ENCODE measurements at places on chromosomes 7 and 10.

GRCh38 chr10:93420944-93421825, 60.9 kb downstream of the MYOF start:
- DNase-seq = no peak
- no peak overlapping the region for H3K4me3 ChIP-seq
- no peak overlapping the region for H3K27ac ChIP-seq
- no peaks in the 10 kb centered on the region for H3K4me1 ChIP-seq
- no peaks in the 10 kb centered on the region for H3K27me3 ChIP-seq

GRCh38 chr10:91271886-91272285, 51.4 kb downstream of the PCGF5 start:
- DNase-seq = no peak
- no peak overlapping the region for H3K27ac ChIP-seq
- H3K36me3 ChIP-seq = peaks cover 21% of the 10 kb centered on the region
- H3K27me3 ChIP-seq = no peaks in the 10 kb centered on the region
- H3K4me3 ChIP-seq = no peak overlapping the region
- no peaks in the 10 kb centered on the region for H3K4me1 ChIP-seq

DNA sequence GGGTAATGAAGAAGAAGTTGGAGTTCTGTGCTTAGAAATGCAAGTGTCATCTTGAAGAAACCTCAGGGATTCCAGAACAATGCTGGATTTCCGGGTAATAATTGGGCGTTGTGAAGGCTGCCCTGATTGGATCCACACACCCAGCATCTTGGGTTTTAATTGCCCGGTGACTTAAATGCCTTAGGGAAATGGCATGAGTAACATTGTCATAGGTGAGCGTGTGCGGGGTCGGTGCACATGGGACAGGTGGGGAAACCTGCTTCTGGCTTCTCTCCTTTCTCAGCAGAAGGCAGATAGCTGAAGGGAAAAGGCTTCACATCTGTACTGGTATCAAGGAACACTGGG, 15.2 kb upstream of the CAMK1D start:
- no peak for DNase-seq
- peaks cover 15% of the 10 kb centered on the region for H3K27me3 ChIP-seq
- H3K36me3 ChIP-seq = no peaks in the 10 kb centered on the region
- peaks cover 11% of the 10 kb centered on the region for H3K4me1 ChIP-seq

DNA sequence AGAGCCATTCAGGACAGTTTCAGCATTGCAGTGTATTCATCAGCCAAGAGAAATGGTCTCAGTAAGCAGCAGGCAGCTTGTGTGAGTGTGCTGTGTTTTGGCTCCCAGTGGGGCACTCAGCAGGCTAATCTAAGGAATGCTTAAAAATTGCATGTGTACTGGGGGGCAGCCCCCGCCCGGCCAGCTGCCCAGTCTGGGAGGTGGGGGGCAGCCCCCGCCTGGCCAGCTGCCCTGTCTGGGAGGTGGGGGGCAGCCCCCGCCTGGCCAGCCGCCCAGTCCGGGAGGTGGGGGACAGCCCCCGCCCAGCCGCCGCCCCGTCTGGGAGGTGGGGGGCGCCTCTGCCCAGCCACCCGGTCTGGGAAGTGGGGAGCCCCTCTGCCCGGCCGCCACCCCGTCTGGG, 116.2 kb downstream of the GRID1 start:
- H3K4me1 ChIP-seq = no peaks in the 10 kb centered on the region
- no peaks in the 10 kb centered on the region for H3K27me3 ChIP-seq
- no peaks in the 10 kb centered on the region for H3K36me3 ChIP-seq
- no peak overlapping the region for H3K27ac ChIP-seq
- DNase-seq = no peak

- H3K4me1 ChIP-seq = peaks cover 11% of the 10 kb centered on the region
- H3K36me3 ChIP-seq = no peaks in the 10 kb centered on the region
- peaks cover 61% of the 10 kb centered on the region for H3K27me3 ChIP-seq
- DNase-seq = no peak
These were observed 1.2 kb downstream of the PROSER2 start for GRCh38 chr10:11824376-11824775.

GRCh38 chr10:30186371-30186875, 127.0 kb upstream of the JCAD start:
- no peak overlapping the region for H3K4me3 ChIP-seq
- no peak for DNase-seq
- H3K27ac ChIP-seq = no peak overlapping the region
- peaks cover 19% of the 10 kb centered on the region for H3K27me3 ChIP-seq
- H3K36me3 ChIP-seq = no peaks in the 10 kb centered on the region

- peaks cover 61% of the 10 kb centered on the region for H3K4me1 ChIP-seq
- H3K36me3 ChIP-seq = peaks cover 36% of the 10 kb centered on the region
- H3K27ac ChIP-seq = peak overlapping the region; percentile 72
- H3K27me3 ChIP-seq = peaks cover 24% of the 10 kb centered on the region
- H3K4me3 ChIP-seq = peak overlapping the region; percentile 45
These were observed 86.3 kb downstream of the RNF216 start for GRCh38 chr7:5694912-5695726.

DNA sequence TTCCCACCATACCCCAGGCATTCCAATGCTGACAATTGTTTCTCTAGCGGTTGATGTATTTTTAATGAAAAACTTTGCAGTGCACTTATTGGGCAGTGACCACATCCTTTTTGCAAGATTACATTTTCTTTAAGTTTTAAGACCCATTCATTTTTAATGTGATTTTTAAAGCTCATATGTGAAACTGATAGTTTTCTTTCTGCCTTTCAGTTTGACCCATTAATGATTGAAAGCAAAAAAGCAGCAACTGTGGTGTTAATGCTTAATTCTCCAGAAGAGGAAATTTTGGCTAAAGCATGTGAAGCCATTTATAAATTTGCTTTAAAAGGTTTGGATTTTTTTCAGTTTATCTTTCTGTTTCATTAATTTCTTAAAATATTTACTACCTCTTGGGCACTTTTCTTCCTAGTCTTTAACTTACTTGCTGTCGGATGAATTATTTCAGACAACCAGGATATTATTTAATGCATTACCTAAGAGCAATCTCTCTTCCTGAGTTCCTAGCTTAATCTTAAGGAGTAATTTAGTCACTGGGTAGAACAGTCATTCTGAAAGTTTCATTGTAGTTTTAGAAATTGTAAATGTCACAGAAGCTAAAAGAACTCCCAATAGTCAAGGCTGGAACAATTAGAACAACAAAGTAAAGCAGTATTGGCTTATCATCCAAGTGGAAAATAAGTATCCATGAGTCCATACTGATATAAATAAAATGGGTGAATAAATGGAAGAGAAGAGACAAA, 18.3 kb downstream of the ARMC3 start:
- peaks cover 7% of the 10 kb centered on the region for H3K36me3 ChIP-seq
- no peak for DNase-seq
- H3K4me3 ChIP-seq = no peak overlapping the region

GRCh38 chr10:14399641-14400040, 68.9 kb upstream of the FRMD4A start:
- no peak overlapping the region for H3K4me3 ChIP-seq
- DNase-seq = no peak
- no peaks in the 10 kb centered on the region for H3K4me1 ChIP-seq
- H3K27ac ChIP-seq = no peak overlapping the region
- no peaks in the 10 kb centered on the region for H3K36me3 ChIP-seq

DNA sequence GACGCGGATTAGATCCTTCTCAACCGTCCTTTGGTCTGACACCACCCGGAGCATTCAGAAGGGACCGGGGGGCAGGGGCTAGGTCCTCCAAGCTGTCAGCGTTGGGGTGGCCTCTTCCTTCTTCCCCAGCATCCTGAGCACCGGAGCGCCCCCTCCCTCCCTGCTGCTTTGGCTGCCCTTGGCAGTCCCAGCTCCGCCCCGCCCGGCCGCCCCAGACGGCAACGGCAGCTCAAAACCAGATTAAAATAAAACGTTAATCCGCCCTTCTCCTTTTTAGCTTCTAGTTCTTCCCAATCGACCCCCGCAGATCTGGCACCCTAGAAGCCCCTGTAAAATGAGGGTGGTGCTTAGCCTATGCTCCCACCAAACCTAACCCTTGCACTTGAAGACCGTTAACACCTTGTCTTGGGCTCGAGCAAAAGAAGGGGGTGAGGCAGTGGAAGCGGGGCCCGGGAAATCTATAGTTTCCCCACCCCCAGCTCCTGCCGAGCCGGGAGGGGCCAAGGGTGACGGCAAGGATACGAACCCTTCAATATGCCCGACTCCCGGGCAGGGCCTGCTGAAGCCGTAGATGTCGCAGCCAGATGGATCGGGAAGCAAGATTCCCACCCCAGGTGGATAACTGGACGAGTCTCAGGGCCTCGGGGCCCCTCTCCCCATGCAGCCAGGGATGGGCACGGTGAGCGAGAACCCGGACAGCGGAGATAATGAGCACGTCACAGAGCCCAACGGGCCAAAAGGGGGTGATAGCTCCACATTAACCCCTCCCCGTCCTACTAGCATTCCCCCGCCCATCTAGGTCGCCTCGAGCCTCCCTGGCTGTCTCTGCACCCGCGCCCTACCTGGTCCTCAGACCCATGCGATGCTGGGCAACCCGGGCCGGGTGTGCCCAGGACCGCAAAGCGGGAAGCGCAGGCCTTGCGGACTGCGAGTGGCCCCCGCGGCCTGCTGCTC, 169.7 kb downstream of the NRF1 start:
- peaks cover 46% of the 10 kb centered on the region for H3K4me1 ChIP-seq
- peaks cover 75% of the 10 kb centered on the region for H3K27me3 ChIP-seq
- no peak overlapping the region for H3K27ac ChIP-seq

GRCh38 chr10:78656417-78657162, 412.2 kb upstream of the ZMIZ1 start:
- H3K36me3 ChIP-seq = no peaks in the 10 kb centered on the region
- H3K27ac ChIP-seq = no peak overlapping the region
- peaks cover 28% of the 10 kb centered on the region for H3K27me3 ChIP-seq
- no peak for DNase-seq
- H3K4me1 ChIP-seq = no peaks in the 10 kb centered on the region
- H3K4me3 ChIP-seq = no peak overlapping the region

DNA sequence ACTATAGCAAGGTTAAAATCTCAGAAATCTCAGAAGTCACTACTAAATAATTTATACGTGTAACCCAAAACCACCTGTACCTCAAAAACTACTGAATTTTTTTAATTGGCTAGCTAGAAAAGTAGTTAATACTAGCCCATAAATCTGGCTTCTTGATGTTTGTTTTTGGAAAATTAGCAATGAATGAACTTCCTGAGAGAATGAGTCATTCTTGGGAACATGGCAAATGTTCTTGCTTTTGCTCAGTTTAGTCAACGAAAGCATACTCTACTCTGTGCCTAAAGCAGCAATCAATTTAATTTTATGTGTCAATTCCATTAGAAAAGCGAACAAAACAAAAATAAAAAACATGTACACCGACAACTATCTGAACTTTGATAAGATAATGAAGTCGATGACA, 69.2 kb downstream of the SEMA3E start:
- DNase-seq = no peak
- H3K27me3 ChIP-seq = no peaks in the 10 kb centered on the region
- H3K27ac ChIP-seq = no peak overlapping the region
- no peaks in the 10 kb centered on the region for H3K4me1 ChIP-seq
- H3K4me3 ChIP-seq = no peak overlapping the region
- H3K36me3 ChIP-seq = no peaks in the 10 kb centered on the region

- H3K4me3 ChIP-seq = no peak overlapping the region
- no peaks in the 10 kb centered on the region for H3K4me1 ChIP-seq
- no peaks in the 10 kb centered on the region for H3K27me3 ChIP-seq
- no peaks in the 10 kb centered on the region for H3K36me3 ChIP-seq
- DNase-seq = no peak
These were observed 41.8 kb downstream of the CD36 start for GRCh38 chr7:80679921-80680907.

DNA sequence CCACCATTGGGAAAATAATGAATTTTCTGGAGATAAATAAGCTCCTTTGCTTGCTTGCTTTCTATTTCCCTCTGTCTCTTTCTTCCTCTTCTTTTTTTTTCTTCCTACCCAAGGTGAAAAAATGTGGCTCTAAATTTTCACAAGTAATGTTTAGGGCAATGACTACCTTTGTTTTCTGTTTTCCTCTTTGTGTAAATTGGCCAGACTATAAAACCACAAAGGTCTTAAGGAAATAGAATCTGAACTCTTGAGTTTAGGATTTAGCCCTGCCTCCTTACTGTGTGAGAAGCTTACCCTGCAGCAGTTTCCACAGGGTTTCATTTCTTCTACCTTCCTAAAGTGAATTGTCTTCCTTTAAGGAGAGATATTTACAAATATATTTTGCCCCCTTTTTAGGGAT, 330.4 kb downstream of the ARL4A start:
- no peak for DNase-seq
- H3K4me3 ChIP-seq = no peak overlapping the region
